ENCODE measurements at places on chromosomes 2 and 18.

DNA sequence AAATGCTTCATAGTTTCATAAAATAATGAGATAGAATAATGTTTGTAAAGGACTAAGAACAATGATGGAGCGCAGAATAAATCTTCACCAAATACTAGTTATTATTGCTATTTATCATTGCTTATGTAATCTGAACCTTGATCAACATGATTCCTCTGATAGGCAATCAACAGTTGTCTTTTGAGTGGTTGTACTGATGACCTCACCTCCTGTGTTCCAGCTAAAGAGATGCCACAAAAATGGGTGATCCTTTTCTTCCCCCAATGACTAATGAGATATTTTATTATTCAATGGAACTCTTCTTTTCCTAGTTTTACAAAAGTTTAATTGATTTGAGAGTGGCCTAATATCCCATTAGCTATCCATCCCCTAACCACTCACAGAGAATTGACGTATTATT, 784.0 kb upstream of the FSHR start:
- peak; percentile 54 for DNase-seq

DNA sequence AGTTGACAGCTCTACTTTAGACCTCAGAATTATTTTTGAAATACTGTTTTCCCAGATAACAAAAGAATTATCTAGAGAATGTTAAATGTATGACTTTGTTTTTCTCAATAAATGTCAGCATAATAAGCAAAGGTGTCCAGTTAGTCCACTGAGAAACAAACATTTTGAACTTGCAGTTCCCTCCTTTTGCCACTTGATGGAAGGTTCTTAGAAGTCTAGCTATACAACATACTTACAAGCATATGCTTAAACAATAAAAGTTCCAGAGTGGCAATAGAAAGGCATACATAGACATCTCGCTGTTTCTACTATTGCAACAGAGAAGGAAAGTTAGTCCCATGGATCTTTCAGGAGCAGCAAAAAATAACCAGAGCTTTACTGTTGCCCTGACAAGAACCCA, 11.8 kb downstream of the NDUFA10 start:
- DNase-seq: no peak

DNA sequence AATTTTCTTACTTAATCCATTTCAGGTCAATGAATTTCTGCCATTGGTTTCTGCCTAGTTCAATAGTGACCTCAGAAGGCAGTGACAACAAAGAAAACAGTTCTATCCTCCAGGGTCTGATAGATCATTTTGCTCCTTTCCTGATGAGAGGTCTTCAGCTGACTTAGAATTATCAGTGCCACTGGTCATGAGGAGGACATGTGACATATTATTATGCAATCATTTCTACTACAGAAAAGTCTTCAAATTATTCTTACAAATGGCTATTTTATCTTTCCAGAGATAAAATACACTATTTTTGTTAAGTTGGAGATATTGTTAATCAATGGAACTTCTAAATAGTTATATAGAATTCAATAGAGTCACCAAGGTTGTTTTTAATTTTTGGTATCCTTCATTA, 360.0 kb upstream of the GALNT5 start:
- no peak for DNase-seq

GRCh38 chr2:106516436-106516835, 29.3 kb downstream of the CD8B2 start:
- no peak for DNase-seq

GRCh38 chr2:59684116-59684770, 869.2 kb downstream of the BCL11A start:
- peak; percentile 25 for DNase-seq

DNA sequence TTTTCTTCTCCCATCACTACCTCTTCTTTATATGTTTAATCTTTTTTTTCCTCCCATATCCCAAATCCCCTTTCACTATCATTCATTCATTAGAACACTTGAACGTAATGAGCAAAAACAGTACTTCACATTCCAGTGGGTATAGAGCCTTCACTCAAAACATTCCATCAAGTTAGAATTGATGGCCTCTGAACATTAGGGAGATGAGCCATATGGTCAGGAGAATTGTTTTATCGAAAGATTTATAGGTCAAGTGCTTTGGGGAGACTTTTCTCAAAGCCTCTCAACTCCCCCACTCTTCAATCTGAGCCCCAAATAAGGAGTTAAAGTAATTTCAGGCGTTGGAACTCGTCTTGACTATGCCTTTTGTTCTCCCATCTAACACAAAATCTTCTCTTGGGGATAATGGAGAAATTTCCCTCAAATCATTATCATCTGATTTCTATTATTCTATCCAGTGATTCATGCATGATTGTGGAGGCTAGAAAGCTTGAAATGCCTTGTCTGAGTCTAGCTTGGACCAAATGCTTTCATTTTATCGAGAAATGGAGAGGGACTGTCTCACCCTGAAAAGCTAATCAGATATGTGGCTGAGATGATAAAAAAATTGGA, 79.2 kb downstream of the KIAA2012 start:
- no peak for DNase-seq

DNA sequence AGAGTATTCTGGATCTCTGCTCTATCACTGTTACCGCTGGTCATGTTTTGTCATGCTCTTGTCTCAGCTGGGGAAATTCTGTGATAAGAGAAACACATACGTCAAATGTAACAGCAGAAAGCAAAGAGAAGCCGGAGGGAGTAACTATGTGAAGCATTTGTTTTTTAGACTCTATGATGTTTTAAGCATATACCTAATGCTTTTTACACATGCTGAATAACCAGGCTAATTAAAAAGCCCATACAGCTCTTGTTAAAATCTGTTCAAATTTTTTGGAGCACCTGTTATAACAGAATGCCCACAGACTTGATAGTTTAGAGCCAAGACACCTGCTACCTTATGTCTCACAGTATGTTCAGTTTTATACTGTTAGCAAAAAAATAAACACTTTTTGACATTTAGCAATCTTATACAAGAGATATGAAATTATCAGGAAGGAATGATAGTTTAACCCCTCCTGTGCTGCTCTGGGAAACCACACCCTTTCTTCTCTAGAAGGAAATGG, 92.3 kb upstream of the TANK start:
- no peak for DNase-seq
